ENCODE measurements at places on chromosomes 2 and 18.

- DNase-seq: no peak
Measured at GRCh38 chr2:64023485-64024258, 4.4 kb upstream of the VPS54 start.

- no peak for DNase-seq
Measured at GRCh38 chr2:188678882-188679281, 295.3 kb upstream of the COL3A1 start.

- no peak for DNase-seq
Measured at GRCh38 chr2:14654835-14655282, 22.3 kb downstream of the LRATD1 start.

- no peak for DNase-seq
Measured at GRCh38 chr2:45131587-45131986, 122.3 kb upstream of the SIX2 start.

DNA sequence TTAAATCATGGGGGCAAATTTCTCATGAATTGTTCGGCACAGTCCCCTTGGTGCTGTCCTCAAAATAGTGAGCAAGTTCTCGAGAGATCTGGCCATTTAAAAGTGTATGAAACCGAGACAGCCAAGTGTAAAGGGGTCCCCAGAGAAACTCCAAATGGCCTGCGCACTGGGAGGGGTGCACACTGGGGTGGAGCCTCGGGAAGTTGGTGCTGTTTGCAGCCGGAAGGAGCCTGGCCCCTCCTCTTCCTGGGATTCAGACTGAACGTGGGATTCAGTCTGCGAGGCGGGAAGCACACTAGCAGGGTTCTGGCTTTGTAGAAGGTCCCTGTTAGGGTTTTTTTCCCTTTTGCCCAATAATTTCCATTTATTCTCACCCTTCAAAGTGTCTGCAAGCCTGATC, 48.8 kb downstream of the RABL2A start:
- DNase-seq: no peak

- no peak for DNase-seq
Measured at GRCh38 chr2:189118386-189118785, 61.2 kb downstream of the COL5A2 start.

DNA sequence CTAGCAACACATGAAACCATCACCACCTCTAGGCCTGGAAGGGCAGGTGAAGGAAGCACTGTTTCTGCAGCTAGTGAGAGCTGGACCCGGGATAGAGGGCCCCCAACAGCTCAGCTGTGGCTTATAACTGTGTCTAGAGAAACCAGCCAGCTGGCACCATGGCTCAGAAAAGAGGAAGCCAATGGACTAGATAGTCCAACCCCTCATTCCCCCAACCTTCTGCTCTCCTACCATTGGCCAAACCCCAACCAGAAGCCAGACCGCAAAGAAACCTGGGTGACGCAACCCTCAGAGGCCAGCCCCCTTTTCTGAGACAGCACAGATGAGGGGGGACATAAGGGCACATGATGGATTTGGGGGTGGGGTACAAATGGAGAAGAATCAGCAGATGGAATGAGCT, 24.3 kb downstream of the SMYD1 start:
- DNase-seq: no peak

DNA sequence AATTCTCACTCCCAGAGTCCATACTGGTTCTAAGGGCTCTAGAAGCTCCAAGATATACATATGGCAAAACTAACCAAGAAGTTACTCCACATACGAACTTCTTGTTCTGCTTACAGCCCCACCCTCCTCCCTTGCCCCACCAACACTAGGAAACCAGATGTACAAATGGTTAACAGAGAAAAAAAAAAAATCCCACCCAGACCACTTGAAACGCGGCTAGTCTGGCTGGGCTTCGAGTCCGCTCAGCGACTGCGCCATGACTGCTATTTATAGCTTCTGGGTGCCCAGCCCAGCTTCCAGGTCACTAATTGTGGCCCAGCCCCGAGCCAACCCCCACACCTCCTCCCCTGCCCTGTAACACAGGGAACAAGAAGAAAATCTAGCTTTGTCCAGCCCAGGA, 47.0 kb upstream of the IHH start:
- DNase-seq: no peak

DNA sequence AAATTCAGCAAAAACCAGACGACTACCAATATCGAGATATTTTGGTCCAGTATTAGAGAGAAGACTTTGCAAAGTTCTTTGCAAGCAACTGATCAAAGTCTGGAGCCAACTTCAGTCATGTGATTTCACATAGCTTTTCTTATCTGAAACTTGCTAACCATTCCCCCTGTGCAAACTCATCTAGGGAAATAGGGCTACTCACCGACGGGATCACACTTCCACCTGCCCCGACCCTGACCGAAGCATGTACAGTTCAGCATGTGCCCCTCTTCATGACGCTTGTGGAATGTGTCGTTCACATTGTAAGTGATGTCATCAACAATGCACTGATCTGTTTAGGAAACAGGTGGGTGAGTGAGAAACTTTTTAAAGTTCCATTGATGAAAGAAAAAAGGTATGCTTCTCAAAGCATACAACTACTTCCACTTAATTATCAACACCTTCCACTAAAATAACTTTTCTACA, 15.4 kb downstream of the FN1 start:
- no peak for DNase-seq

DNA sequence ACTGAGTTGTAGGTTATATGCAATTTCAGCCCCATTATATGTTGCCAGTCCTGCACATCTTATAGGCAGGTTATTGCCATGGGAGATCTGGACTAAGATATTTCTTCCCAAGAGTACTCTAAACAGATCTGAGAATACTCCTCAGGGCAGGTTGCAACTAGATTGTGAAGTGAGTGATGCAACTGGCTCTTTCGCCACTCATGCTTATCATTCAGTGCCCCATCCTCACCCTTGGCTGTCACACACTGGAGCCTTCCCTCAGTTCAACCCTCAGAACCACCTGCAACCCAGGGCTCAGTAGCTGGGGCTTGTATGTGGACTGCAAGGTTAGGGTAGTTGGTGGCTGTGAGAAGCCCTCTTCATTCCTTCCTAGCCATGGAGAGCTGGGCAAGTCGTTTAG, 14.1 kb downstream of the MERTK start:
- DNase-seq: no peak
